ENCODE measurements at places on chromosomes 2 and 18.

- DNase-seq = no peak
Observed at GRCh38 chr18:3266062-3266608, 4.2 kb downstream of the MYL12B start.

- DNase-seq = no peak
Observed at GRCh38 chr18:43277164-43277600, at the start of gene SYT4. Gene SYT4, minus strand, starts transcription at chr18:43277490. Its CDS starts 209 bp downstream, at chr18:43277281.

GRCh38 chr18:13232086-13232917 lies 13.7 kb downstream of the LDLRAD4 start:
- DNase-seq = no peak

GRCh38 chr2:11292464-11293255 lies 51.8 kb downstream of the ROCK2 start:
- no peak for DNase-seq

DNA sequence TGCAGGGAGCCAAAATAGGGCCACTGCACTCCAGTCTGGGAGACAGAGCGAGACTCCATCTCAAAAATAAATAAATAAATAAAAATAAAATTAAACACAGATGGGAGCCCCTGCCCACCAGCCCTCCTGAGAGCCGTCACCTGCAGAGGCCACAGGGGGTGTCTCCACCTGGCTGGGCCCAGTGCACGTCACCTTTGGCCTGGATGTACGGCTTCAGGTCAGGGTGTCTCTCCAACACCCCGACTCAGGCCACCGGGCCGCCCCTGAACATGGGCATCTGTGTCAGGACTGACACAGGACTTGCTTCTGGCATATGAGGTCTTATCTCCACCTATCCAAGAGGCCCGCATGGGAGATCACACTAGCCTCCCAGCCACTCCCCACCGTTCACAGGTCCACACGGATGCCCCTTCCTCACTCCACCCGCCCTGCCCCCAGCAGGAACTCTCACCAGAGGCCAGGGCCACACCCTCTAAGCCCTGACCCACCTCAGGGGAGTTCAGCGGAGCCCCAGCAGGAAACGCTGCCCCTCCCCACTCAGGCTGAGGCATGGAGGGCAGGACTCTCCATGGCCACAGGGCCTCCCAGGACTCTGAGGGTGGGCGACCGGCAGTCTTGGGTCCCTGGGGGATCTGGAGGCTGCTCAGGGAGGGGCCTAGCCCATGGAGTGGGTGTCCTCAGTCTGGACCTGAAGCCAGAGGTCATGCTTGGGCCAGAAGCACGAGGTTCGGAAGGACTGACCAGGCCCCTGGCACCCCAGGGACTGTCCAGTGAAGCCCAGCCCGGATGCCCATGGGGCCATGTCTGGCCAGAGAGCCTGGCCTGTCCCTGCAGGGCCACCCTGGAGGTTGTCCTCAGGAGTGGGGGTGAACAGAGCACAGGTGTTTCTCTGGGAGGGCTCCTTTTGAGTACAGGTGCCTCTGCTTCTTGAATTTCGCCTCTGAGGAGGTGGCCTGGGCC lies 1.6 kb upstream of the CROCC2 start:
- DNase-seq = no peak

DNA sequence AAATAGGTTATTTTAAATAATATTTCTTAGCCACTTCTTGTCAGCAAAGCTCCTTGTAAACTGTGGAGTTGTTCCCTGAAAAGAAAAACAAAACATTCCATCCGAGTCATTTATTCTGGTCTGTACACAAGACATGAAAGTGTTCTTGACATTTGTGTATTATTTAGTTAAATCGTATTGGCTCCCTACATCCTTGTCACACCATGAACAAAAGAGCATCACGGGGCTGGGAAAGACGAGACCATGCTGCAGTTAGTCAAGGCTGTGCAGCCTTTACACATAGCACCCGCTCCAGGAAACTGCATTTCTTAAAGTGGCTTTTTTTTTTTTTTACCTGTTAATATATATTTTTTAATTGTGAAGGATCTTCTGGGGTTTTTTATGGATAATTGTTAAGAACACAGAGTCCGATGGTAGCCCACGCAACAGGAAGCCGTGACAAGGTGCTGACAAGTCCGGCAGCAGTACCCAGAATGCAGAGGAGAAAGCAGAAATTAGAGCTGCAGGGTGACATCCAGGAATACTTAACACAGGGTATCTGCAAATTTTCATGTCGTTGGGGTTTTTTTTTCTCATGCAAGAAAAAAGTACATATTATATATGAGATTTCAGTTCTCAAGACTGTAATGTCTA lies 588.4 kb downstream of the ARHGAP15 start:
- DNase-seq = no peak

DNA sequence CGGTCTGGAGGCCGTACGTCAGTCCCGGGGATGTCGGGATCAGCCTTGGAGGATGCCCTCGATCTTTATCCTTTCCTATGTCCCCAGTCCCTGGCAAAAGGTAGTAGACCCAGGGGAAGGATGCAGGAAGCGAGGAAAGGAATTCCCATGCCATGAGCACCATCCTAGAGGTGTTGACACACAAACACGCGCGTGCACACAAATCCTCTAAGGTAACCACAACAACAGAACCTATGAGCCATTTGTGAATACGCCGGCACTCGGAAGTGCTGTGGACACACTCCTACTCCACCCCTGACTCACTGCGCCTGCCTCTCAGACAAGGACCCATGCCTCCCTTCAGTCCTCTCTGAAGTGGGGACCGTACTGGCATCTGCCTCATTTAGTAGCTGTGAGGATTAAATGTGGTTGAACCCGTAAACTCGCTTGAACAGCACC lies 11.3 kb upstream of the MLPH start:
- peak; percentile 57 for DNase-seq

DNA sequence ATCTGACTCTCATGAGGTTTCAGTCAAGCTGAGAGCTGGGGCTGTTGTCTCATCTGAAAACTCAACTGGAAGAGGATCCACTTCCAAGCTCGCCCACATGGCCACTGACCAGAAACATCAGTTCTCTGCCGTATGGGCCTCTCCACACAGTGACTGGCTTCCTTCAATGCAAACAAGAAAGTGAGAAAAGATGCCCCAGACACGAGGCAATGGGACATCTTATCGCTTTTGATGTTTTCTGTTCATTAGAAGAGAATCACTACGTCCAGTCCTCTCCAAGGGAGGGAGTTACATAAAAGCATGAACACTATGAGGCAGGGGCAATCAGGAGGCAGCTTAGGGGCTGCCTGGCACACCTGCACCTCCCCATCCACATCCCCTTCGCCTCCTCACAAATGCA lies 307.1 kb upstream of the EPAS1 start:
- no peak for DNase-seq

- DNase-seq = no peak
Observed at GRCh38 chr2:120418174-120418787, 72.3 kb downstream of the INHBB start.

DNA sequence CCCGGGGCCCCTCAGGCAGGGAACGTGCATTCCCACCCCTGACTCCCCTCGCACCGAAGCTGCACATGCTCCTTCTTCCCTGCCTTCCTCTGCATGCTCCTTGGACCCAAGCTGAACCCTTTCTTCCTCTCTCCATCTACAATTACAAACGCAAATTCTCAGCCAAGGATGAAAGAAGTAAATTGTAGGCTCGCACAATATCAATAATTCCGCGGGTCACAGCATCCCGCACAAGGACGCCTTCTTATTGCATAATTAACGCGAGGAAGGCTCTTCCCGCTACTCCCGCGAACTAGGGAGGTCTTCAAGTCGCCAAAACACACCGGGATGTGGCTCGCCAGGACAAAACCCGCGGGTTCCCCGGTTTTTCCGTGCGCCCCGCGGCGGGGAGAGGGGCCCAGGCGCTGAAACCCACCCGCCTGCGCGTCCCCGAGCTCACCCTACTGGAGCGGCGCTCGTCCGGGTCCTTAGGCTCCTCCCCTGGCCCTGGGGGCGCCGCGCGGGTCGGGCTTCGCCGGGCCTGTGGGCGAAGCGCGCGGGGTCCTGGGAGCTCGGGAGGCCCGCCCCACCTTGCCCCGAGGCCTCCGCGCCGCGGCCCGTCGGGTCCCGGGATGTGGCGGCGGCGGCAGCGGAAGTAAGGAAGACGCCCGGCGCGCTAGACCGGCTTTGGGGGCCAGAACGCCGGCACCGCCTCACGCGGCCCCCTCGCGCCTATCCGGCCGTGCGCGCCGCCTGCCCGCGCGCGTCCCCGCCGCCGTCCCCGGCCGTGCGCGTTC lies at the start of gene CHST10:
Gene CHST10 (minus strand): TSS at position 734 of the 776 bp plus-strand sequence. CDS start 10,993 bp downstream, outside the sequence.
- DNase-seq = peak; percentile 58

DNA sequence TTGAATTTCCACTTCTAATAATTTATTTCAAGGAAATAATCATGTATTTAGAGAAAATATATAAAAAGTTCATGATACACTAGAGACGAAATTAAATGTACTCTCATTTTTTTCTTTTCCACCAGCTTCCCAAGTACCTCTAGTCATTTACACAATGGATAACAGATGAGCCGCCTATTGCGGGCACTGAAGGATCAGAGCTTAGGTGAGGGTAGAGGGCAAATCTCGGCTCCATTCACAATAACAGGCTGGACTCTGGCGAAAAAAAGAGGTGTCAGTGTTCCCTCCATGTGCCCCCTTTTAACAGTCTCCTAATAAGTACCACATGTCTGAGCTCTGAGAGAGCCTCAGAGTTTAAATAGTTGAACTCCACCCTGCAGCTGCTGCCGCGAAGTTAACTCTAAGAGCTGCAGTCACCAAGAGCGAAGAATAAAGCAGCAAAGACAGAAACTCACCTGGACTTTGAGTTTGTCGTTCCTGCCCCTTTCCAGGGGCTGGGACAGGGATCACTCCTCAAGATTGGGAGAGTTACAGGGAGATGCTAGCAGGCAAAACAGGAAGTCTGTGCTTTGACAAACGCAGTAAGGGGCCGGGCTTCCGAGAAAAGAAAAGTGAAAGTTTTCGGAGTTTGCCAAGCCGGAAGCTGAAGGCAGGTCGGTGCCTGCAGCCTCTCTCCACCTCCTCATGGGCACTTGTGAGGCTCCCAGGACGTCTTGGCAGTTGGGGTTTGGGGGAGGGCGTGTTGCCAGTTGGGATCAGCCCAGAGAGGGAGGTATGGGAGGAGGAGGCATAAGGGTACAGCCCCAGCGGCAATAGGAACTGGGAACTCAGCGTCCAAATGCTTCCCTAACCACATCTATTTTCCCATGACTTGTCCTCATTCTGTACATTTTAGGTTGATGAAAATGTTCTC lies at the start of gene SP110:
Gene SP110 (minus strand): TSS at position 566 of the 913 bp plus-strand sequence. CDS start 3,057 bp downstream, outside the sequence.
- peak; percentile 81 for DNase-seq

GRCh38 chr2:25885933-25886332 lies 7.6 kb upstream of the ASXL2 start:
- DNase-seq = no peak

DNA sequence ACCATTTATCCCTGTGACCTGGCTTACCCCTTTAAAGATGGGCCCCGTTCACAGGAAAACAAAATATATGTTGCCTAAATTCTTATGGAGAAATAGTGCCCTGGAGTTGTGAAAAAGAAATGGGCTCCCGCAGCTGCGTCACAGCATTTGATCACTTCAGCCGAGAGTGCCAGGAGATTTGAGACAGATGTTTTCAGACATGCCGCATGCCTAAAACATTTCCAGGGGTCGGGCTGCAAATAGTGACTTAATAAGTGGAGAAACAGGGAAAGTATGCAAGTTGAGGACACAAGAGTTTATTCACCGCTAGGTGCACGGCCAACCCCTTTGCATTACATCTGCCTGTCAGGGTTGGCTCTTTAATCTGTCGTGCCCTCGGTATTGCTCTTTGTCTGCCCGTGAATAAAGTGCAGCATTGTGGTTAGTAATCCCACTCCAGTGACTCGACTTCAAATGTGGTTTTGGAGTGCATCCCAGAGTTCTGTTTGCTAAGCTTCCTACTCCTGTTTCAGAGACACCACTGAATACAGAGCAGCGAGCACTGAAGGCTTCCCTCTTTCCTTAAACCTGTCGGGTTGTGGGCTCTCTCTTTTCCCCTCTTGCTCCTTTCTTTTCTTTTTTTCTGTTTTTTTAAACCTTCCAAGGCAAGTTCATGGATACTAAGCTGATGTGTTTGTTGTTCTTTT lies 187.5 kb downstream of the LTBP1 start:
- no peak for DNase-seq

DNA sequence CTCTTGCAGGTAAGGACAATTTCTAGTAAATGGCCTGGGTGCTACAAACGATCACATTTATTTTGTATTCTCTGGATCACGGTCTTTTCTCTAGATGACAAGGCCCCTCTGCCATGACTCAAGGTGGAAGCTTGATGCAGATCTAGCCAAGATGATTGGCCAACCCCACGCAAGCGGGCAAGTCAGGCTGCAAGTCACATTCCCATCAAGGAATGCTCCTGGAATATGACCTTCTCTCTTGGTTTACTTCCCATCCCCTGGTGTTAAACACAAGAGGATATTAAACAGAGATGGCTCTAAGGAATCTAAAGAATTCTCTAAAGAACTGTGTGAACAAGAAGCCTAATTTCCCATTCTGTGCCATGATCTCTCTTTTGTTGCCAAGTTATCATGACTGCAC lies 97.3 kb upstream of the SERPINE2 start:
- no peak for DNase-seq

DNA sequence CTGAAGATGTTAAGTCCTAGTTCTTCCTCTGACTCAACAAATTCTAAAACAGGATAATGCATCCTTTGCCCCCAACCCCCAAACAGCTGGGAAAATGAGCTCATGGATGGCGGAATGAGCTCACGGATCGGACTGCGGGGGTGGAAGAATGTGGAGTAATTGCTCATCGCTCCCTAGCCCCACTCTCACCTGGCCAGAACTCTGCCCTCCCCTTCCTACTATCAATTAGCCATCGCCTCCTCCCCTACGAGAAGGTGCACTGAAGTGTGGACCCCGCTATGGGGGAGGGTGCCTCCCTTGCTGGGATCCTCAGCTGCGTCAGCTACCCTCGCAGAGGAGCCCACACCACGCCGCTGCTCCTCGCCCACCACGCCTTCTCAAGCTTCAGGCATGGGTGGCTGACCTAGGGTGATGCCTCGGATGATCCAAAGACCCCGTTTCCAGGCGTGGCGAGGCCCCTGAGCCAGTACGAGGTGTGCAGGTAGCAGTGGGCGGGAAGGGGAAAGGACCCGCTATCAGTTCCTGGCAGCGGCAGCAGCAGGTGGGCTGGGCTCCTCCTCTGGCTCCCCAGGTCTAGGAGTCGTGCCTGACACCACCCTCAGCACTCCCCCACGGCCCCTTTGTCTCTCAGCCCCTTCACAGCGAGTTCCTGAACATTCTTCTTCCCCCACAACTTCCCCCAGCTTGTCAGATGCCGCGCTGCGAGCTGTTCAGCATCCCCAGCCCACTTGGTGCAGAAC lies 82.1 kb upstream of the POMC start:
- no peak for DNase-seq

GRCh38 chr2:44168681-44169154 lies at the start of gene PPM1B:
Gene PPM1B, plus strand, starts transcription at chr2:44168875. Its CDS starts 32,325 bp downstream, at chr2:44201200.
- DNase-seq = peak; percentile 100

DNA sequence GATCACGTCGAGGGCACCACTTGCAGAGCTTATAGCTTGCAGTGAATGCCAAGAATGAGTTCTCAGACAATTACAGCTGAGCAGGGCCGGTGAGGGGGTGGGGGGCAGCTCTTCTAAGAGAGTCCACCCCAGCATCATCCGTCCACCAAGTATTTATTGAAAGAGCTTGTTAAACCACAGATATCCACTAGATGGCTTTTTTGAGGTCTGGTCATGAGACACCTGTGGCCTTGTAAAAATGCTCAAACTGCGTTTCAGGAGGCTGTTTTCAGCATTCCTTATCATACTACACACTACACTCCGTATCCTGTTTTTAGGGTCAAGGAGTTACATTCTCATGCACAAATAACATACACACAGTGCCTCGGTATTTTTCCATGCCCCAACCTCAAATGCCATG lies 51.5 kb downstream of the DNAJC10 start:
- DNase-seq = no peak

- DNase-seq = no peak
Observed at GRCh38 chr2:70671092-70671675, 96.8 kb downstream of the ADD2 start.

- DNase-seq = no peak
Observed at GRCh38 chr18:27188309-27188708, 3.2 kb upstream of the CHST9 start.

Measured in CD4-positive, alpha-beta T cell treated with Interleukin-6 for 4 hours (primary cell).